MM.1S (cell line): ENCODE measurements at places on chromosomes 2 and 18.

GRCh38 chr2:208228476-208228875 is 26.4 kb downstream of the IDH1 start:
- no peak for DNase-seq

DNA sequence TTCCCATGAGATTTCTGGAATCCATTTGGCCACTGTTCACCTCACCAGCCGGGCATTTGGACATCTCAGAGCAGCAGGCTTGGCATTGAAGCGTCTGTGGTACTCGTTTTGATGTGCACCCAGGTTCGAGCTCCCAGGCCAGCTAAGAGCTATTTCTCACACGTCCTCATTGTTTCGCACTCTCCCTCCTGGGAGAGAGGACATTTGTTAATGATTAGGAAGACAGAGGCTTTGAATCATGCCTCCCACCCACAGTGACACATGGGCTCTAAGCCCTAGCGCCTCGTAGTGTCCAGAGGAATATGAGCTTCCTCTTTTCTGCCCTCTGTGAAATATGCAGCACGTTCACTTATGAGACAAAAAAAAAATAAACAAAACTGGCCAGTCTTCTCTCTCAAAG is 361.8 kb downstream of the RND3 start:
- no peak for DNase-seq

DNA sequence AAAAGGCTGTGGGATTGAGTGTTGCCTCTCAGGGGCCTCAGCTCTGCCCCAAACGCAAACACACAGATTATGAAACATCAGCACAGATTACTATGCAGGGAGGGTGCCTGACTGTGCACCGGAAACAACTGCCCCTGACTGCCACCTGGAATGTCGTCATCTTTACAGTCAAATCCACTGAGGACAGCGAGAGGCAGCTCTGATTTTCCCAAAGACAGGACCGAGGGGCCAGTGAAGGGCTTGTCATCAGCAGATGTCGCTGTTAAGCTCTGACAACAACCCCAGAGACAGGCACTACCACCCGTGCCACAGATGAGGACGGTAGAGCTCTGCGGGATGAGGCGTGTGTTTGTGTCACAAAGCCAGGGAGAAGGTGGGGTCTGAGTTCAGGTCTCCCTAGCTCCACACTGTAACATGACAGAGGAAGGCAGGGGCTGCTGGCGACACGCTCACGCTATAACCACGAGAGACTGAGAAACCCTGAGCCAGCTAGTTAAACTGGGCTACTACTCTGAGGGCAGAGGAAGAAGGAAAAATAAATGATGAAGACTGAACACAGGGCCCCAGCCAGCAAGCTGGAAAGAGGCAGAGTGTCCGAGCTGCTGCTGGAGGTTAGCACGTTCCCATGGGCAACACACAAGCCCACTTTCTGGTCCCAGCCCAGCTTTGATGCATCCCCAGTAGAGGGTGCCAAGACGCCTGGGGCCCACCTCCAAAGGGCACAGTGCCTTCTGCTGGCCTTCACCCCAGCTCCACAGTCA is 47.0 kb downstream of the PARD6G start:
- no peak for DNase-seq

DNA sequence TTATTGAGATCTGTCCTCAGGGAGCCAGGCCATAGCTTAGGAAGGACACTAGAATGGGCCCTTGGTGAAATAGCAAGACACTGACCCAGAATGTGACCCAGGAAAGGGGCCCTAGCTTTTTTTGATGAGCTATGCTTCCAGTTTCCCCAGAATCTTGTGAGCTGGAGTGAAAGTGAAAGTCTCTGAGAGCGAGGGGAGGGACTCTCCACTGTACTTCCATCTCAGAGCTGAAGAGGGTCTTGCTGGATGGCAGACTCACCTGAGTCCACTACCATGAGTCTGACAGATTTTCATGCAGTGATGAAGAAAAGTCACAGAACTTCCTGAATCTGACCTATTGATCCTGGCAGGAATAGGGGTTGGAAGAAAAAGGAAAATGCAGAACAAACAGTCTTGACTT is 3.1 kb downstream of the ARHGAP25 start:
- DNase-seq = peak; percentile 54

GRCh38 chr2:127829845-127830246 is 18.9 kb upstream of the WDR33 start:
- DNase-seq = peak; percentile 99

DNA sequence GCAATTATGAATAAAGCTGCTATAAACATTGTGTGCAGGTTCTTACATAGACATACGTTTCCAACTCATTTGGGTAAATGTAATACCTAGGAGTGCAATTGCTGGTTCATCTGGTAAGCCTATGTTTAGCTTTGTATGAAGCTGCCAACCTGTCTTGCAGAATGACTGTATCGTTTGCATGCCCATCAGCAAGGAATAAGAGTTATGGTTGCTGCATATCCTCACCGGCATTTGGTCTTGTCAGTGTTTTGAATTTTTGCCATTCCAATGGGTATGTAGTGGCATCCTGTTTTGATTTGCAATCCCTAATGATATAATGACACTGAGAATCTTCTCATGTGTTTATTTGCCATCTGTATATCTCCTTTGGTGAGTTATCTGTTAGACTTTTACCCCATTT is 20.7 kb downstream of the CCDC150 start:
- no peak for DNase-seq

GRCh38 chr18:3973191-3973850 is 481.8 kb downstream of the DLGAP1 start:
- no peak for DNase-seq

DNA sequence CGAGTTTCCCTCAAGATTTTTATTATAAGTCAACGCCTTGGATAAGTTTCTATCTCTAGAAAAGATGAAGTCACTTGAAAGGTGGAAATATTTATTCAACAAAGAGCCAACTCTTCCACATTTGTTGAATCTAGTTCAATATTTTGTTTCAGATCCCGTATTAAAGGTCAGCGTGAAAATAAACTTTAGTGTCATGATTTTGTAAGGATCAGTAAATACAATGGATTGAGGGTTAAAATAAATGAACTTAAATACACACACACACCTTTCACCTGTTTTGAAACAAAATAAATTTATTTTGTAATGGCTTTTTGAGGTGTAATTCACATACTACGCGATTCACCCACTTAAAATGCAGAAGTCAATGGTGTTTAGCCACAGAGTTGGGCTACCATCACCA is 16.0 kb upstream of the NPPC start:
- no peak for DNase-seq

GRCh38 chr2:144501118-144501517 is 18.8 kb downstream of the ZEB2 start:
- no peak for DNase-seq

DNA sequence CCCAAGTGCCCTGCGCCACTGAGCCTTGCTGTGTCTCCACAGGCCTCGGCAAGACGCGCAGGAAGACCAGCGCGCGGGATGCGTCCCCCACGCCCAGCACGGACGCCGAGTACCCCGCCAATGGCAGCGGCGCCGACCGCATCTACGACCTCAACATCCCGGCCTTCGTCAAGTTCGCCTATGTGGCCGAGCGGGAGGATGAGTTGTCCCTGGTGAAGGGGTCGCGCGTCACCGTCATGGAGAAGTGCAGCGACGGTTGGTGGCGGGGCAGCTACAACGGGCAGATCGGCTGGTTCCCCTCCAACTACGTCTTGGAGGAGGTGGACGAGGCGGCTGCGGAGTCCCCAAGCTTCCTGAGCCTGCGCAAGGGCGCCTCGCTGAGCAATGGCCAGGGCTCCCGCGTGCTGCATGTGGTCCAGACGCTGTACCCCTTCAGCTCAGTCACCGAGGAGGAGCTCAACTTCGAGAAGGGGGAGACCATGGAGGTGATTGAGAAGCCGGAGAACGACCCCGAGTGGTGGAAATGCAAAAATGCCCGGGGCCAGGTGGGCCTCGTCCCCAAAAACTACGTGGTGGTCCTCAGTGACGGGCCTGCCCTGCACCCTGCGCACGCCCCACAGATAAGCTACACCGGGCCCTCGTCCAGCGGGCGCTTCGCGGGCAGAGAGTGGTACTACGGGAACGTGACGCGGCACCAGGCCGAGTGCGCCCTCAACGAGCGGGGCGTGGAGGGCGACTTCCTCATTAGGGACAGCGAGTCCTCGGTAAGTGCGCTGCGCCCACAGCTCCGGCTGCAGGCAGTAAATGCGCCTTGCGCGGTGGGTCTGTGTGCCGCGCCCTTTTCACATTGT is 136.8 kb downstream of the NCK2 start:
- no peak for DNase-seq

DNA sequence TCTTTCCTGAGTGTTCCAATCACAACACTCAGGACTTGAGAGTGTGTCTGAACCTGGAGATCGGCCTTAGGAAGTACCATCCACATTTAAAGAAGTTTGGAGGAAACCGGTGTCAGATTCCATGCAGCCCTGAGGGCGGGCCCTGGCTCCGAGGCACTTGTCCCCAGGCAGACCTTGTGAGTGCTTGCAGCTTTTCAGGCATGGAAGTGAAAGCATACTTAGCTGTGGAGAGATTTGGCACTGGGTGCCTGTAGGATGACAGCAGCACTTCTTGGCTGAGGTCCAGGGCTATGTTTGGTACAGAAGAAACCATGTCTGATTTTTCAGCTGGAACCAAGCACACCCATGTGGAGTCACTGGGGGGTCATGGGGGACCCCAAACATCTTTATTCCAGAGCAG is 230.8 kb downstream of the SEPTIN10 start:
- no peak for DNase-seq

- DNase-seq = no peak
These were observed 294.2 kb downstream of the FIGN start for GRCh38 chr2:163441603-163442002.

DNA sequence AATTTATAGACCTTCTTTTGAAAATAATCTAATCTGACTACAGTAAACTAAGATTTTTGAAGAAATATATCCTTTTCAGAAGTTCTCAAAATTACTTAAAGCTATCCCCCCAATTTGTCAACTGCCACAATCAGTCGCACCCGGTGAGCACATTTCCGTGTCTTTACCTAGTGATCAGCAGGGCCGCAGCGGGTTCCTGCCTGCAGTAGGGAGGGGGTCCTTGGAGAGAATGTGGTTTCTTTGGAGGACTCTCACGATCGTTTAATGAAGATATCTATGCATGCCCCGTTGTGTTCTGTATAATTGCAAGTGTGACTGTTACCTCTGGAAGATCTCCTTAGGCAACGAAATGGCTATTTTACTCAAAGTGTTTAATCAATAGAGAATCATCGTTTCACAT is 251.9 kb upstream of the RAB12 start:
- no peak for DNase-seq

- no peak for DNase-seq
These were observed 48.2 kb upstream of the POLE4 start for GRCh38 chr2:74910245-74910644.

GRCh38 chr2:200171731-200172482 is 134.6 kb upstream of the SPATS2L start:
- no peak for DNase-seq

GRCh38 chr2:203728321-203728720 is 21.9 kb downstream of the CD28 start:
- no peak for DNase-seq

- no peak for DNase-seq
These were observed 110.7 kb downstream of the COPS8 start for GRCh38 chr2:237196409-237196808.

DNA sequence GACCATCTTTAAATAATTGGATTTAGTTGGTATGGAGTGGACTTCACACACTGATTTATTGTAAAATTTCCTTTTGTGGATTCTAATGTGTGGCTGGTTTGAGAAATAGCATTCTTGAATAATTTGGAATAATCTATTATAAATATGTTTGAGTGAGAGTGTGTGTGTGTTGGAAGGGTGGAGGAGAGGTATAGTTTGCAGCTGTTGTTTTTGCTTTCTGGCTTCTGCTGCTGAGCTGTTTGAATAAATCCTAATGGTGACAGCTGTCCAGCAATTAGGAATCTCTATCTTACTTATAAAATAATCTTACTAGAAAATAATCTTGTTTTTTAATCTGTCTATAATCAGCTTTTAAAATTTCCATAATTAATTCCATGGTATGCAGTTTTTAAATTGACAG is 1283.0 kb upstream of the CDH2 start:
- DNase-seq = no peak

DNA sequence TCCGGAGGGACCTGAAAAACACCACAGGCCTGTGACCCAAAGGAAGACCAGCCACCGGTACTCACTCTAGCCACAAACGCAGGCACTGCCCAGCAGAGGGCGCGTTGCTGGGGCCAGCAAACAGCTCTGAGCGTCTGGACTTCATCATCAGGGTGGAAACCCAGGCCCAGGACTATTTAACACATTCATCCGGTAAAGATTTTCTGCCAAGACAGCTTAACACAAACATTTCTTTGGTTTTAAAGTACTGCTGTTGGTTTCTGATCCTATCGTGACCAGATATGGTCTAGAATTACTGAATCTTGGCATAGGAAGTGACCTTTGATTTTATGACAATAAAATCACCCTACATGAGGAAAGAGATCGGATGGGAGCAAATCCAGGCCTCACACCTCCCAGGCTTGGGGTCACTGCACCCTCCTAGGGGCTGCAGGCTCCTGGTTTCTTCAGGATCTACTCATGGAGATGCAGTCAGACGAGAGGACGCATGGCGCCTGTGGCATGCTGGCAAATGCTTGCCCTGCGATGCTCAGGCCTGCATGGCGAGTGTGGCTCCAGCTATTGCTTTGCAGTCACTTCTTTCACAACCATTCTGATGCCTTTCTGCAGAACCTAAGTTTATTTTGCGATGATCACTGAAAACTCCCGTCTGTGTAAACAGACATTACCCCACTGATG is 130.4 kb downstream of the COL4A4 start:
- peak; percentile 19 for DNase-seq

GRCh38 chr18:58527285-58527951 is 101.5 kb downstream of the ALPK2 start:
- DNase-seq = no peak

DNA sequence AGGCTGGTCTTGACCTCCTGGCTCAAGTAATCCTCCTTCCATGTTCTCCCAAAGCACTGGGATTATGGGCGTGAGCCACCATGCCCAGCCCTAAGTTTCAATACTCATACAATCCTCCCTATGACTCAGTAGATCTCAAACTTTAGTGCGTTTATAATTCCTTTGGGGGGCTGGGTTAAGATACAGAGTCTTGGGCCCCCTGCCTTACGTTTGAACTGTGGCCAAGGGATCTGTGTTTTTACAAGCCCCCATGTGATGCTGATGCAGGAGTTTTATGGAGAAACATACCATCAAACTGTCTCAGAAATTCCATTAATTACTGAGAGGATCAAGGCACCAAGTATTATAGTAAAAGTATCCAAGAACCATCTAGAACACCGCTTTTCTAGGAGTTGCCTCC is 38.2 kb upstream of the FAM136A start:
- no peak for DNase-seq
